ENCODE measurements at places on chromosomes 2 and 18. TPM values are rescaled to one million over a fixed set of nuclear protein-coding genes. Genes with fewer than 3 reads are reported as not detected.

ANKRD29 gene
- total RNA-seq, result 11.2 TPM

ZAP70 gene
- total RNA-seq, result 0.76 TPM

- no peak for ATAC-seq
These were observed 392.8 kb downstream of the TNS1 start for GRCh38 chr2:217609952-217610351.

SERPINB11 gene
- total RNA-seq, result 7.1 TPM

GRCh38 chr2:40440835-40441234 lies 11.1 kb downstream of the SLC8A1 start:
- no peak for ATAC-seq

QPCT gene
- 5.9 TPM for total RNA-seq

- ATAC-seq, result peak; percentile 41
These were observed 54.7 kb downstream of the KCTD18 start for GRCh38 chr2:200454927-200455801.

GRCh38 chr2:224551693-224552092 lies 33.5 kb downstream of the CUL3 start:
- no peak for ATAC-seq

DNA sequence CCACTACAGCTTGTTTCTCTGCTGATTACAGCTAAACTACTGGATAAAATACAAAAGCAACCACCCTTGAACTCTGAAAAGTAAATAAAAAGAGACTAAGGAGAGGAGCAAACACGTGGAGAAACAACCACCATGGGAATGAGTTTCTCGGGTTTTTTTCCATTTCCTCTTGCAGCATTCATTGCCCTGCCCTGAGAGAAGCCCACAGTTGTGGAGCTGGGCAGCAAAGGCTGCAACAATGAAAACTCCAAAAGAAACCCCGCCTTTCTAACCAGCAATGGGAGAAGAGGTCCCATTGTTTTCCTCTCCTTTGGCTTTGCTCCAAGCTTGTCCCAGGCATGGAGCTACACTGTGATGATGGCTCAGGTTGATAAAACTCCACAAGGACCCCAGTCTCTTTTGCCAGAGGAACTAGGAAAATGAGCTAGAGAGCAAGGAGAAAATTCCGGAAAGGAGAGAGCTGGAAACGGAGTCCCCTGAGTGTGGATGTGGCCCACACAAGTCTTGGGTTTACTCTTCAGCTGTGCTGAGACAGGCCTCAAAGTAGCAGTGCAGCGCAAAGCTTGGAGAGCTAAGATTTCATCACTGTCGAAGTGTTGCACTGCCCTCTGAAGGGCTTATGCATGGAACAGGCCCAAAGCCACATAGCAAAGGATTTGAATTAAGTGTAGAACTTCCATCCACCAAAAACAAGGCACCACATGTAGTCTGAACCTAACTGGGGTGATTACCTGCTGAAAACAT lies 20.9 kb downstream of the NAPG start:
- no peak for ATAC-seq

DNA sequence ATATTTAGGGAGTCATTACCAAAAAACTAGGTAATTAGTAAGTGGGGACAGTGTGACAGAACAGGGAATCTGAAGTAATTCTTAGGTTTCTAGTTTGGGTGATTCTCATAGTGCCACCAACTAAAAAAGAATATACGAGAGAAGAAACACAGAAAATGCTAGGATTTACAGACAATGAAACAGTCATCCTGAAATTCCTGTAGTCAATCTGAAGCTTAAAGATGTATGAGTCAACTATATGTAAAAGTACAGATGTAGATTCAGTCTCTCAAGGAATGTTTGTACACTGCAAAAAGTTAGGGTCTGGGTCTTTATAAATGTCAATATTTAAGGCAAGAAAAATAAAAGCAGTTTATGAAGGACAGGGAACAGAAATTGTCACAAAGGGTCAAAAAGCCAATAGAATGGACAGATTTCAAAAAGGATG lies 107.0 kb downstream of the STRN start:
- ATAC-seq, result no peak

RNU2-63P gene
- total RNA-seq, result 5.2 TPM

- ATAC-seq, result no peak
These were observed 103.4 kb downstream of the CLIP4 start for GRCh38 chr2:29218550-29219125.

SPHKAP gene
- not detected for total RNA-seq

DNA sequence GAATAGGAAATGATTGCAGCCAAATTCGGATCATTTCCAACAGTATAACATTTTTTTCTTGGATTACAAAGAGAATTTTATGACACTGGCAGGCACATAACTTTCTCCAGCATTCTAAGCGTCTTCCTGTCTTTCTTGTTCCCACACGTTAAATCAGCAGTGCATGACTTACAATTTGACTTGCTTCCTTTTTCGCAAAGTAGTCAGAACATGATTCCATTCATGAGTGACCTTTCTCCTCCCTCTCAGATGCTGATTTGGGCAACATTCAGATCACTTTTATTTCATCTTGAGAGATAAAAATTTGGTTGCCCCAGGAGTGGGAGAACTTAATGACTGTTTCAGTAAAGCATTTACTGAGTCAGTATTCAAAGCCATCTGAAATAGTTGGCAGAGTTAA lies 858.7 kb upstream of the ACVR2A start:
- ATAC-seq, result peak; percentile 83

DNA sequence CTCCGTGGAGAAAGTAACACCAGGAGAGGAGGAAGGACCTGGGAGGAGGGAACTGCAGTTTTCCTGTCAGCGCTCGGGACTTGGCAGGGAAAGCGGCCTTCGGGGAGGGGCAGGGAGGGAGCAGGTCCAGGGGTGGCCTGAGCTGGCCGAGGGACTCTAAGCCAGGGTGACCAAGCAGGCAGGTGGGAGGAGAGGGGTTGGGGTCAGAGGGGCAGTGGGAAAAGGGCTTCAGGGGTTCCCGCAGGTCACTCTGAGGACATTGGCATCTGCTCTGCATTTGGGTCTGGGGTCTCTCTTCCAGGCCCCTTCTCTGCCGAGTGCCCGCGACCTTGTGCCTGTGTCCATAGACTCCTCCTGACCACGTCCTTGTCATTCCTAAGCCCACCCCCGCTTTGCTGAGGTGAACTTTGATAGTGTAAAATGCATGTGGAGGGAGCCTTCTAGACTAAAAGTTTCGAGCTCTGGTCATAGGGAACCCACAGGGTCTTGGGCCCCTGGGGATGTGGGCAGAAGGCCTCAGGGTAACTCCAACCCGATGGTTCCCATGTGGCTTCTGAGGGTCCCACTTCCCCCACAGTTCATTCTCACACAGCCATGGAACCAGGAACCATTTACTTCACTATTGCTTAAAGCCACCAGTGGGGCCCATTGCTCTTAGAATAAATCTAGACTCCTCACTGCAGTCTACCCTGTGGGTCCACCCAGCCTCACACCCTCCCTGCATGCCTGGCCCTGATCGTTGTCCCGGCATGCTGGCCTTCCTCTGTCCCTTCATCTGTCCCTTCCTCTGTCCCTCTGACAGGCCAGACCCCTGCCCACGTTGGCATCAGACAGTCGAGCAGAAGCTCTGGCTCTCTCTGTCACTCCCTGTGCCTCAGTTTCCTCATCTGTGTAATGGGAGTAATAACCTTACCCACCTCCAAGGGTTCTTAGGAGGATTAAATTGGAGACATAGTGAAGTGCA lies 229.2 kb downstream of the SEPTIN10 start:
- ATAC-seq, result no peak

ING5 gene
- total RNA-seq, result 16.5 TPM

- ATAC-seq, result no peak
These were observed 1484.3 kb upstream of the PIK3C3 start for GRCh38 chr18:40470723-40471122.

YPEL5 gene
- total RNA-seq, result 56.4 TPM

DNA sequence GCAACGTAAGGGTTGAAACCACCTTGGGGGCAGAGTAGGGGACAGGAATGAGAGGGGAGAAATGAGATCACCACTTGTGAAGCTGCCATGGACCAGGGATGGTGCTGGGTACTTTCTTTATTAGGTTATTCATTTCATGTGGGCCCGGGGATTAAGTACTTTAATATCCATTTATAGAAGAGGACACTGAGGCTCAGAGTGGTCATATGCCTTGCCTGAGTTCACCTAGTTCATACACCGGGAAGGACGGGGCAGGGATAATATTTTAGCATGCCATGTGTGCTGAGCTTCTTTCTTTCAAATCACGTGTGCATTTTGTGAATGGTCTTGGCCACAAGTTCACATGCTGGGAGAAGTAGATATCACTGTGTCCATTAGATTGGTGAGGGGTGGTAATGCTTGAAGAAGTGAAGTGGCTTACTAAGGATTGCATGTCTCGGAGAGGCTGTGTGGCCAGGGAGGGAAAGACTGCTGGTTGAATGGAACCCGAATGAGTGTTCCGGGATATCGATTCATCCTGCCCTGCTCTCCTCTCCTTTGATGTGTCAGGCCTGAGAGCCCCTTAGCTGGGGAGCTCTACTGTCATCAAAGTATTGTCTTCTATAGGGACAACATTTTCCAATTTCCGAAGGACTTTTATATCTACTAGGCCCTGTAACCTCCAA lies 187.1 kb downstream of the MYCN start:
- ATAC-seq, result no peak

- no peak for ATAC-seq
These were observed 205.2 kb upstream of the APCDD1 start for GRCh38 chr18:10249270-10249669.

- no peak for ATAC-seq
These were observed 104.3 kb downstream of the CSRNP3 start for GRCh38 chr2:165573534-165574461.

GRCh38 chr18:25326361-25326952 lies 25.5 kb downstream of the ZNF521 start:
- ATAC-seq, result no peak

MEIS1 gene
- total RNA-seq, result 31.8 TPM

DNA sequence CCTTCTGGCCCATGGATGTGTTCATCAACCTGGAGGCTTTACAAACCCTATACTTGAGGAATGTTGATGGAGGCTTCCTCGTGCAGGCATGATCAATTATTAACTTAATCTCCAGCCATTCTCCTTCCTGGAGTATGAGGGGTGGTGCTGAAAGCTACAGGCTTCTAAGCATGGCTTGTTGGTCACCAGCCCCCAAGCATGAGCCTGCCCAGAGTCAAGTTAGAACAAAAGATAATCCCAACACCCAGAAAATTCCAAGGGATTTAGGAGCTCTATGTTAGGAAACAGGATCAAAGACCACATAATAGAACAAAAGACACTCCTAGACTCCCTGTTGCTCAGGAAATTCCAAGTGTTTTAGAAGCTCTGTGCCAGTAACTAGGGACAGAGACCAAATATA lies 63.1 kb downstream of the FAM171B start:
- no peak for ATAC-seq

SCYGR7 gene
- not detected for total RNA-seq

ITPRIPL1 gene
- total RNA-seq, result 1.8 TPM

PSMA8 gene
- not detected for total RNA-seq
